ENCODE measurements at places on chromosomes 11 and 22.

- DNase-seq = peak; percentile 97
These were observed 71.6 kb downstream of the PRMT3 start for GRCh38 chr11:20458905-20459632.

GRCh38 chr11:63572026-63572688 lies 9.0 kb upstream of the PLAAT2 start:
- no peak for DNase-seq

GRCh38 chr11:65499713-65500386 lies 1.0 kb downstream of the MALAT1 start:
- DNase-seq = no peak

DNA sequence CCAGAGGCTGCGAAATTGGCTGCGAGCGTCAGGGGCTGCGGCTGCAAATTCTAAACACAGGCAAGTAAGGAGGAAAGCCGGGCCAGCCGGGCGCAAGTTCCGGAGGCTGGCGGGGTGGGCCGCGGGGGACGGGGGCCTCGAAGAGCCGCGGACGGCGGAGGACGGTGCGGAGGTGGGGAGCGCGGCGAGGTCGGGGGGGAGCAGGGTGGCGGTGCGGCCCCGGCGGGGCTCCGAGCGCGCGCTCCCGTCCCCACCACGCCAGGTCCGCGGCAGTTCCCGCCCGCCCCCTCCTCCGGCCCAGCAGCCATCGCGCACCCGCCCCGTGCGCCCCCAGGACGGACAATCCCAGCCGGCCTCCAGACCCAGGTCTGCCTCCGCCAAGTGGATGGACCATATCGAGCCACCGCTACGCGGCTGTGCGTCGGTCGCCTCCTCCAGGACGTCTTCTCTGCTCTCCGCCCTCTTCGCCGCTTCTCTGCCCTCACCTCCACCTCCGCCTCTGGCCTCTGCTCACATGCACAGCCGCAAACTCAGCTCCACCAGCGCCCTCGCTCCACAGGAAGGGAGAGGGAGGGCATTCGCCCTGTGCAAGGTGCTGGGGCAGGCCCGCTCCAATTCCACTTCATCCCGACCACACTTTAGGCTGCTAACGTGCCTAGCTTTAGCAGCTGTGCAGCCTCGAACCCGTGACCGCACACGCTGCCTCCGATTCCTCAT lies 7.2 kb downstream of the ELFN2 start:
- no peak for DNase-seq

DNA sequence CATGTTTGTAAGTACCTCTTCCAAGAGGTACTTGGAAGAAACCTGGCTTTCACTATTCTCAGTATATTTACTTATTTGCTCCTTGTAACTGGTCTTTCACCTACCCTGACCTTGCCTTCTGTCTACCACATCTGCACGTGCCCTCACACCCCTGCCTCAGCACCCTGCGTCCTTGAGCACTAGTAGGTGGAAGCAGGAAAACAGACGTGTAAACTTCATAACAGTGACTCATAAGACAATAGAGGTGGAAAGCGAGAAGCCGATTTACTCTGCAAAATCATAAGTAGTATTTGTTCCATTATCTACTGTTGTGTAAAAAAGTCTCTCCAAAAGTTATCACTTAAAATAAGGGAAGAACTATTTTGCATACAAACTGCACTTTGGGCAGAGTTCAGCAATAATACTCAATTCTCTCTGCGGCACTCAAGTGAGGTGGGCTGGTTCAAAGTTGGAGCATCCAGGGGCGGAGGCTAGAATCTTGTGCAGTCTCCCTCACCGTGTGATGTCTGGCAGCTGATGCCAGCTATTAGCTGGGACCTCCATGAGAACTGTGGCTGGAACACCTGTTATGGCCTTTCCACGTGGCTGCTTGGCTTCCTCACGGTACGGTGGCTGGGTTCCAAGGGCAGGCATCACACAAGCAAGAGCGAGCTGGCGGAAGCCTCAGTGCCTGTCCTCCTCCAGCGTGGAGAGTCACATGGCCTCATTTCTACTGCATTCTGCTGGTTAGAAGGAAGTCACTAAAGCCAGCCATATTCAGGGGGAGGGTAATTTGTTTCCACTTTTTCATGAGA lies 30.4 kb downstream of the PACS1 start:
- DNase-seq = peak; percentile 56

GRCh38 chr11:79269611-79270307 lies 171.1 kb downstream of the TENM4 start:
- DNase-seq = no peak

GRCh38 chr22:26213826-26214225 lies 44.6 kb downstream of the SEZ6L start:
- no peak for DNase-seq

- DNase-seq = no peak
These were observed 851.1 kb upstream of the FAT3 start for GRCh38 chr11:91373497-91373896.

- peak; percentile 24 for DNase-seq
These were observed 11.6 kb upstream of the PDE2A start for GRCh38 chr11:72685560-72686480.

DNA sequence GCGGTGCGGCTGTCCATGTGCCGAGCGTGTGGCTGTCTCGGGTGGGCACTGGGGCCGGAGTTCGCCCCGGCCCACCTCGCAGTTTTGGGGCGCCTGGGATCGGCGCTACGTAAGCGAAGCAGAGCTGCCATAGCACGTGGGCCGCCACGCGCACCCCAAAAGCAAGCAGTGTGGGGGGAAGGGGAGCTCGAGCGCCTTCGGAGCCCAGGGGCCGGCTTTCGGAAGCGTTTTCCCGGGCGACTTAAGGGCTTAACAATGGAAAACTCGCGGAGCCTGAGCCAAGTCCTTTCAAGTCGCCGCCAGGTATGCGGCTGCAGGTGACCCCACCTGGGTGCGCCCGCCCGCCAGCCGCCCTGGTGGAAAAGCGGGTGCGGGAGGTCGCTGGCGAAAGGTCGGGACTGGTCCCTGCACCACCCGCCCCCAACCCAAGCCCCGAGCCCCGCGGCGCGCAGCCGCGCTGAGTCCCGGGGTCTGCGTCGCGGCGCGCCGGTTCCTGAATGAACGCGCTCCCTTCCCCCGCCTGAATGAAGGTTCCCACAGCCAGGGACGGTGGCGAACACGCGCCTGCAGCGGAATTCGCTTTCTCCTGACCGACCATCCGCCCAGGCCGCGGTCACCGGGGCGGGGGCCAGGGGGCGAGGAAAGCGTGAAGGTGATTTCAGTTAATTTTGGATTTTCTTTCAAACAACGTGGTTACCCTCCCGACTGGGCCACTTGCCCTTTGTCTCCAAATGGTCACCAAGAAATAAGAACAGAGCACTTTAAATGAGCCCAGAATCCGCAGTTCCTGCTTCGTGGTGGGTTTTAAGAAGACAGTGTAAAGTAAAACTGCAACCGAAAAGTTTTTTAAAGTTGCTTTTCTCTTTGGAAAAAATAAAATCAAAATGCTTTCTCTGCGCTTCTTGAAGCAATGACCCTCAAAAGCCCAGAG lies 2.8 kb upstream of the CCND1 start:
- peak; percentile 16 for DNase-seq

- peak; percentile 45 for DNase-seq
These were observed 222.2 kb downstream of the NAV2 start for GRCh38 chr11:19934828-19935259.

DNA sequence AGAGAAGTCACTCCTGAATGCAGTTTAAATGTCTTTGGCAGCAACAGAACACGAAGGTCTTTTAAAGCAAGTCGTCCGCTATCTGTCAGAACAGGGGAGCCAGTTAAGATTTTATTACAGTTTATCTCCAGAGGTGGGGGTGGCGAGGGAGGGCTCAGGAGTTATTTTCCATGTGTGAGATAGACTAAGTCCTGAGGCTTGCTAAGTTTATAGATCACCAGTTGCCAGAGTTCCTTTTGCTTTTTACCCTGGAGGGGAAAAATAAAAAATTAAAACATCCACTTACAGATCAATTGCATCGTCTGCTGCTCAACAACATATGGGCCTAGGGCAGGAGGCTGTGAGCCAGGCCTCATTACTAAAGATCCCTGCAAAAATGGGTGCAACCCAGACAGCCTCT lies 90.7 kb downstream of the SNX19 start:
- DNase-seq = no peak

DNA sequence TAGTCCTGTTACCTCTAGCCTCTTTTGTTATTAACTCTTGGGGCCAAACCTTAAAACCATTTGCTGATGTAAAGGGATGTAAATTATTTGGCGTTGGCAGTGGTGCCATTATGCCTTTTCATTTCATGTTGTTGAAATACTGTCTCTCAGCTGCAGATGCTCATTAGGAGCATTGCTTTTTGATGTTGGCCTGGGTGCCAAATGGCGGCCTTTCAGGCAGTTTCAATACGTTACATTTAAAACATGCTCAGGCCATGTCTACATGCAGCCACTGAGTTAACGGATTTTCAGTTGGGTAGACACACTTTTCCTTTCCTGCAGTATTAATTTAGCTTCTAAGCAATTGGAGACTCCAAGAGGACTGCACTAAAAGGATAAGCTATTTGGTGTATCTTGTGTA lies 5.3 kb downstream of the NCAM1 start:
- DNase-seq = no peak

DNA sequence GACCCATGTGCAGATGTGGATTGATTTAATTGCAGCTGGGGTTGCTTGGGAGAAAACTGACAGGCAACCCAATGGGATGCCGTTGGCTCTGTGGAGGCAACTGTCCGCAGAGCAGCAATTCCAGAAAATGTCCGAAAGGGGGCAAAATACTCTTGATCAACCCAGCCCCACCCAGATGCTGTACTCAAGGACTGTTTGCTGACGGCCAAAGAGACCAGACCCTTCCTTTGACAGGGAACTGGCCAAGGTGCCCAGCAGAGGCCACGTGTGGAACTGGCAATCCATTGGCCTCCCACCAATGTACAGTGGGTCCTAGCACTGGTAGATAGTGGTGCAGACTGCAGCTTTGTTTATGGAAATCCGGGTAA lies 29.7 kb upstream of the KCNA4 start:
- DNase-seq = no peak

GRCh38 chr22:40196628-40197360 lies 19.1 kb downstream of the TNRC6B start:
- DNase-seq = peak; percentile 51

GRCh38 chr11:45083544-45084087 lies 62.8 kb upstream of the PRDM11 start:
- peak; percentile 23 for DNase-seq

GRCh38 chr11:113781682-113782081 lies 2.1 kb downstream of the CLDN25 start:
- no peak for DNase-seq

DNA sequence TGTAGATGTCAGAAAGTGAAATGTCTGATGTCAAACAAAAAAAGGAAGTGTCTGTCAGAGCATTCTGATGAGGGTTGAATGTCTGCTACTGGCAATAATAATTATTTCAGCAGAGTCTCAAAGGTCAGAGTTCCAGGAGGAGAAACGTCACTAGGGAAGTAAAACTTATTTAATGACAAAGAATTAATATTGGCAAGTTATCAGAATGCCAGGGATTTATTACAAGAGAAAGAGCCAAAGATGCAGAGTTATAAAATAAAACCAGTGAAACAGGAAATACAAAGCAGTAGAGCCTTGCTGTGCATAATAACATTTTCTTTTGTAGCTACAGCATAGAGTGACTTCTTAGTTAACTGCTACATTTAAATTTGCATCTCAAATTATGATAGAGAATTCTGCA lies 504.0 kb upstream of the LRRC4C start:
- no peak for DNase-seq

DNA sequence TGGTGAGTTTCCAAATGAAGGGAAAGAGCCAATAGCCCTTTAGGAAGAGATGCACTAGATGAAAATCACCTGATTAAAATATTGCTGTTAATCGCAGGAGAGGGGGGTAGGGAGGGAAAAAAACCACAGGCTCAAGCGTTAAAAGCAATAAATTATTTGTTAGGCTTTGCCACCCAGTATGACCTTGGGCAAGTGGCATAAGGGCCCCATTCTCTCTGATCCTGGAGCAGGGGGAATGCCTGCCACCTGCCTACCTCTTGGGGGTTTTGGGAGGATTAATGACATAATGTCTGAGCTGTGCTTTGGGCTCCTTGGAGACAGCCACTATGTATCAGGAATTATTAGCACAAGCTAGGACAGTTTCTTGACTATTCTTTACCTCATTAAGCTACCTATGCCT lies 80.0 kb downstream of the ZNRF3 start:
- no peak for DNase-seq

- DNase-seq = peak; percentile 4
These were observed 42.3 kb downstream of the IGF2 start for GRCh38 chr11:2096919-2097301.

DNA sequence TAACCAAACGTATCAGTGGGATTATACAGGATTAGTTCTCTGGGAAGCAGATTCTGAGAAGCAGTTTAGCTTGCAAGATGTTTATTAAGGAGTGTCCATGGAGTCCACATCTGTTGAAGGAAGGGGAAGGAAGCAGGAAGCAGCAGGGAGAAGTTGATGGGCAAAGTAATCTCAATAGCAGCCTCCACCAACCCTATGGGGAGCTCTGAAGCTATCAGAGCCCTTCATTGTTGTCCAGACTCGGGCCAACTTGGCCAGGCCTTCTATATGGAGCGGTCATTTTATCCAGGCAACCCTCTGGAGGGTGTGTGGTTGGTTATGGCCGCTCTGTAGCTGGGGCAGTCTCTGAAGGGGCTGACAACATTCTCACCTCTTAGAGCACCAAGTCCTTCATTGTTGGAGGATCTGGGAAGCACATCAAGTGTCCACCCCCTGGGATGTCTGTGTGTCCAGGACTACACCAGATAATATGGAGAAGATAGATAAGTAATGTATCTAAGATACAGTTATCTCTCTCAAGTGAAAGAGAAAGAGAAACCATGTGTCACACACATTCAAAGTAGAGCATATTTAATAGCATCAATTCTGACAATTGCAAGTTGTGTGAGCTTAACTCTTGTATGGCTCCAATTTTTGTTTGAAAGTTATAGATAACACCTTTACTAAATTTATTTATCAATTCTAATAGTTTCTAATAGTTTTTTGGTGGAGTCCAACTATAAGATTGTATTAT lies 101.7 kb upstream of the TRIM77 start:
- DNase-seq = no peak

DNA sequence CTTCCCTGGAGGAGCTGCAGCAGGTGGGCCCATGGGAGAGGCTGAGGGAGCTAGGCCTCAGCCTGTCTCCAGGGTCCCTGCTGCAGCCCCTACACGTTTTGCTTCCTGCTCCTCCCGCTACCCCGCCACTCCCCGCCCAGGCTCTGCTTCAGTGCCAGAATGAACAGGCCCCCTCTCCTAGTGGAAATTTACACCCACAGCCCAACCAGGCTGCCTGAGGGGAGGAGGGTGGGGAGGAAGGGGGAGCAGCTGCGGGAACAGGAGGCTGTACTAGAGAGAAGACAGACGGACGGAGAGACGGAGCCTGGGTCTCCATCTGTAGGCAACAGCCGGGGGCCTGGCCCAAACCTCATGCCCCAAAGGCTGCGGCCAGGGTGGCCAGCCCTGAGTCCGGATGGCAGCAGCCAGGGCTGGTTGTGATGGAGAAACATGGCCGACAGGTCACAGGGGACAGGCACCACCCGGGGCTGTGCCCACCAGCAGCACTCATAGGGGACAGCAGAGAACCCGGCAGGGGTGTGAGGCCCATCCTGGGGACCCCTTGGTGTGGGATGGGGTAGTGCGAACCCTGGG lies 20.6 kb downstream of the FLRT1 start:
- no peak for DNase-seq

- DNase-seq = no peak
These were observed 802 bp downstream of the TENM4 start for GRCh38 chr11:79439886-79440570.
